ENCODE measurements at places on chromosomes 3 and 15. TPM values are rescaled to one million over a fixed set of nuclear protein-coding genes. Genes with fewer than 3 reads are reported as not detected.

SEC61A1 gene
- 312 TPM for total RNA-seq

CCDC33 gene
- total RNA-seq = not detected

BCHE gene
- 0.27 TPM for total RNA-seq

PLS1 gene
- total RNA-seq = 2.9 TPM

ANKUB1 gene
- not detected for total RNA-seq

TOPAZ1 gene
- total RNA-seq = not detected

All from endothelial cell of umbilical vein (primary cell).